ENCODE measurements at places on chromosomes 12 and 14. TPM values are rescaled to one million over a fixed set of nuclear protein-coding genes. Genes with fewer than 3 reads are reported as not detected.

ASIC1 gene
- 11.5 TPM for polyA plus RNA-seq

KRT5 gene
- 1.0 TPM for polyA plus RNA-seq

SLC10A1 gene
- 0.20 TPM for polyA plus RNA-seq

TAS2R20 gene
- 5.1 TPM for polyA plus RNA-seq

AKAP6 gene
- 6.1 TPM for polyA plus RNA-seq

POTEM gene
- polyA plus RNA-seq = not detected

PMCH gene
- 0.23 TPM for polyA plus RNA-seq

KLHDC2 gene
- 87.4 TPM for polyA plus RNA-seq

MYO1H gene
- 0.13 TPM for polyA plus RNA-seq

STAB2 gene
- 19.9 TPM for polyA plus RNA-seq

RAD51AP1 gene
- polyA plus RNA-seq = 40.5 TPM

LHX5 gene
- polyA plus RNA-seq = not detected

DHRS2 gene
- 0.21 TPM for polyA plus RNA-seq

AKAP3 gene
- polyA plus RNA-seq = 1.1 TPM

KSR2 gene
- 0.42 TPM for polyA plus RNA-seq

REP15 gene
- 3.3 TPM for polyA plus RNA-seq

SLC41A2 gene
- polyA plus RNA-seq = 3.3 TPM

FAM186B gene
- 2.5 TPM for polyA plus RNA-seq

C14orf132 gene
- polyA plus RNA-seq = 24.8 TPM

SDR9C7 gene
- polyA plus RNA-seq = 0.24 TPM

PZP gene
- 2.4 TPM for polyA plus RNA-seq

KERA gene
- polyA plus RNA-seq = 0.22 TPM

KRT3 gene
- polyA plus RNA-seq = not detected

CD69 gene
- polyA plus RNA-seq = 4.9 TPM

GRIP1 gene
- polyA plus RNA-seq = 6.5 TPM

DAO gene
- polyA plus RNA-seq = not detected

SLC38A4 gene
- polyA plus RNA-seq = 4.4 TPM

KCNMB4 gene
- polyA plus RNA-seq = 25.5 TPM
